Retinal pigment epithelial cell (primary cell): ENCODE measurements at places on chromosomes 7 and 10.

DNA sequence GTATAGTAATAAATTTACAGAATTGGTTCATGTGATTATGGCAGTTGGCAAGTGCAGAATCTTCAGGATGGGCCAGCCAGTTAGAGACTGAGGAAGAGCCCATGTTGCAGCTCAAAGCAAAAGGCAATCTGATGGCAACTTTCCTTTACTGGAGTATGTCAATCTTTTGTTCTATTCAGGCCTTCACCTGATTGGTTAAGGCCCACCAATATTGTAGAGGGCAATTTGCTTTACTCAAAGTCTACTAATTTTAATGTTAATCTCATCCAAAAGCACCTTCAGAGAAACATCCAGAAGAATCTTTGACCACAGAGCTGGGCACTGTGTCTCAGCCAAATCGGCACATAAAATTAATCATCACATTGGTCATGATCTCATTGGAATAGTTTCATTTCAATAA is 20.0 kb upstream of the POM121L12 start:
- DNase-seq: no peak

DNA sequence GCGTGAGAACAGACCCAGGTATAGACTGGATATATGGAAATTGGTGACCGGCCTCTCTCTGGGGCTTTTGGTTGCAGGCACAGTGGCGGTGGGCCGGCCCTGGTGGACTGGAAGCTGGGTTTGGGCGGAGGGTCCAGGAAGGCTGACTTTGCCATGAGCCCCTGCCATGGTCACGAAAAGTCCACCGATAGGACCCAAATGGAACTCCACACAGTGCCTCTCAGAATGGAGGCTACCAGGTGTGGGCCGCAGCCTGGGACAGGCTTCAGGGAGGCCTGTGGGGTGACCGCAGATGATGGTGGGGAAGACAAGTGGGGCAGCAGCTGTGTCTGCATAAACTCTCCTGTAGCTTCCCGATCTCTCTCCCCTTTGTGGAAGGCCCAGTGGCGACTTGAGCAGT is 123.2 kb downstream of the DNAJB6 start:
- no peak for DNase-seq

DNA sequence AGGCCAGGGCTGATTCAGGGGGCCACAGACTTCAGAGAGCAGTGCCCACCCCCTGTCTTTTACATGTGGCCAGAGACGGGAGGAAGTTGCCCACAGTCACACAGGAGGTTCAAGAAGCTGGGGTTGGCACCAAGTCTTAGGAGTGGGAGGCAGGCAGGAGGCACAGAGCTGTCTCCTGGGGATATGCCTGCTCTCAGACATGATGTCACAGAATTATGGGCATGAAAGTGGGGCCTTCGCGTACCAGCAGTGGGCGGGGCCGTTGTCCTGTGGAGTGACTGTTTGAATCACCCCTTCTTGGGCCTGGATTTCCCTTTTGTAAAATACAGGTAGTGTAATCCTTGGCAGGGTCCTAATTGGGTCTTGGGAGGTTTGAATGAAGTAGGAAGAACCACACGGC is 81.2 kb upstream of the PPIF start:
- DNase-seq: no peak

- DNase-seq: peak; percentile 96
Observed at GRCh38 chr10:1036341-1036791, 10.7 kb upstream of the IDI2 start.

GRCh38 chr7:99141841-99142726 is 1.8 kb downstream of the SMURF1 start:
- DNase-seq: no peak

DNA sequence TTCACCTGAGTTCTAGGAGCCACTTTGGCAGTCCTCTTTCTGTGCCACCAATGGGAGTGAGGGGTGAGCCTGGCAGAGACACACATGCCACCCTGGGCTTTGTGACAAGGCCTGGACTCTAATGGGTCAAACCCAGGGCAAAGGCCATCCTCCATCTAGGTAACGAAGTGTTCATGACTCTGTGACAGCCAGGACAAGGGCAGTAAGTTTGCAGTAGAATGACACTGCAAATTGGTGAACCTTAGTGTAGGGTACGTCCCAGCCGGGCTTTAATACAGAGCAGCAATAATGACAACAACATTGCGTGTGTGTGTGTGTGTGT is 43.3 kb downstream of the PAPSS2 start:
- DNase-seq: no peak

- no peak for DNase-seq
Observed at GRCh38 chr7:89503281-89503680, 651.0 kb upstream of the STEAP1 start.

GRCh38 chr10:46250481-46250880 is 36.3 kb upstream of the ANTXRL start:
- no peak for DNase-seq

GRCh38 chr10:129978980-129979379 is 14.9 kb upstream of the EBF3 start:
- no peak for DNase-seq

DNA sequence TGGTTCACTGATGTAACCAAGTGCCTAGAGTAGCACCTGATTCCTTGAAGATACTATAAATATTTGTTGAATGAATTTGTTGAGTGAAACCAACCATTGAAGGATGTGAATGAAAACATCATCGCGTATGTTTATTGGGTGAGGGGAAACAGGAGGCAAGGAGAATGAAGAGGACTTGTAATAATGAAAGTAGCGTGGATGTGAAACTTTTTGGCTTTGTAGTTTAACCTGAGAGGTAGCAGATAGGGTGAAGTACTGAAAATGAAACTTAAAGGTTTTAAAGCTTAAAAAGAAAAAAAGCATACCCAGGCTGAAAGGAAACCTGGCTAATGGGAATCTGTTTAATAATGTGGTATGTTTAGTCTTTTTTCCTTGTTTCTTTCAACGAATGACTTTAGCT is 5.2 kb downstream of the CCNY start:
- no peak for DNase-seq

GRCh38 chr7:106283831-106284713 is 711 bp downstream of the NAMPT start:
- no peak for DNase-seq

- DNase-seq: no peak
Observed at GRCh38 chr10:52568309-52568708, 204.3 kb downstream of the MBL2 start.

- no peak for DNase-seq
Observed at GRCh38 chr7:24827589-24827988, 70.3 kb upstream of the GSDME start.

DNA sequence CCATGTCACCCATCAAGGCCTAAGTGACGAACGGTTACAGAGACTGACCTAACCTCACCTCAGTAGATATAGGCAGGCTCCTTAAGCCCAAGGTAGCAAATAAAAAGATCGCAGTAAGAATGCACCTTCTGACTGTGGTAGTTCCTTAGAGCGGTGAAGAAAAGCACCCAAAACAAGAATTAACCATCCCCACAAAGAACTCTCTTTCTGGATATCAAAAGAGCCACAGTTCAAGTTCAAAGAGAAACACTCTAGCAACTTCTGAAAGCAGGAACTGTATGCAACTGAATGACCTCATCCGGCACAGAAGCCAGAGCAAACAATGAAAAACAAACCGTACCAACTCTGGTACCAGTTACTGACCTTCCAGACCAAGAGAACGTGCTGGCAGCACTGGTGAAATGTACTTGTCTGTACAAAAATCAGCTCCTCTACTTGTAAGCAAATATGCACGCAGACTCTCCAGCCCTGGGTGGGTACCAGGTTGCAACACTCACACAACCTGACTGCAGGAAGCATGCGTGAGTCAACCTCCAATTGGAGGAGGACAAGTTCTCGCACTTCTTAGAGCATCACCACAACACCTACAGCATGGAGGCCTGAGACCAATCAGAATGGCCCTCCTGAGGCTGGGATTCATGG is 202.7 kb downstream of the FAM107B start:
- DNase-seq: peak; percentile 62

- peak; percentile 74 for DNase-seq
Observed at GRCh38 chr7:144384071-144384470, 19.4 kb downstream of the NOBOX start.

- DNase-seq: no peak
Observed at GRCh38 chr7:84792231-84792893, 394.5 kb downstream of the SEMA3D start.

DNA sequence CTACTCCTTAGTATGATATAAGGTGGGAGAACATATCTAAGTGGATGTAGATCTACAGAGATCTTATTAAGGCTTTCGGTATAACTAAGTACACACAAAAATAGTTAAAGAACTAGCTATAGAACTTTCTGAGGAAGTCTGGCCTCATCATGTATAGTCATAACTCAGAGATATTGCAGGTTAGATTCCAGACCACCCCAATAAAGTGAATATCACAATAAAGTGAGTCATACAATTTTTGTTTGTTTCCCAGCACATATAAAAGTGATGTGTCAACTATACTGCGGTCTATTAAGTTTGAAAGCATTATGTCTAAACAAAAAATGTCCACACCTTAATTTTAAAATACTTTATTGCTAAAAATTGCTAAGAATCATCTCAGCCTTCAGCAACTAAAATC is 24.7 kb upstream of the SEMA3A start:
- no peak for DNase-seq

DNA sequence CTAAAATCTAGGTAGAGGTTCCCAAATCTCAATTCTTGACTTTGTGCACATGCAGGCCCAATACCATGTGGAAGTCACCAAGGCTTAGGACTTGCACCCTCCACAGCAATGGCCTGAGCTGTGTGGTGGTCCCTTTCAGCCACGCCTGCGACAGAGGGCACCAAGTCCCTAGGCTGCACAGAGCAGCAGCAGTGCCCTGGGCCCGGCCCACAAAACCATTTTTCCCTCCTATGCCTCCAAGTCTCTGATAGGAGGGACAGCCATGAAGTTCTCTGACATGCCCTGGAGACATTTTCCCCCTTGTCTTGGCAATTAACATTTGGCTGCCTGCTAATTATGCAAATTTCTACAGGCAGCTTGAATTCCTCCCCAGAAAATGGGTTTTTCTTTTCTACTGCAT is 375.5 kb downstream of the SORCS1 start:
- no peak for DNase-seq

DNA sequence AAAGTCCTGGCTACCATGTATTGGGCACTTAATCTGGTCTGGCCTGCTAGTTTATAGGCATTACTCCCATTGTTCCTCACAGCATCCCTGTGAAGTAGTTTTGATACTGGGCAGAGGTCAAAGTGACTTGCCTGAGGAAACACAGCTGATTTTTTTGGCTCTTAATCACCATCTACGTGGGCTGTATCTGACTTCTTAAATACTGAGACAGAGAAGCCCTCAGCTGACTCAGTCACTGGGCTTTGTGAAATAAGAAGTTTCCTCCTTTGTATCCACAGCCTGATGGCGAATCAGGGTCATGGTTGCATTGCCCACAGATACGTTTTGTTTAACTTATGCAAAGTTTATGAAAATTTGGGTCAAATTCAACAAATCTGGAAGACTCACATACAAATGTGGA is 13.2 kb downstream of the TACR2 start:
- DNase-seq: no peak

GRCh38 chr7:5694912-5695726 is 86.3 kb downstream of the RNF216 start:
- no peak for DNase-seq

DNA sequence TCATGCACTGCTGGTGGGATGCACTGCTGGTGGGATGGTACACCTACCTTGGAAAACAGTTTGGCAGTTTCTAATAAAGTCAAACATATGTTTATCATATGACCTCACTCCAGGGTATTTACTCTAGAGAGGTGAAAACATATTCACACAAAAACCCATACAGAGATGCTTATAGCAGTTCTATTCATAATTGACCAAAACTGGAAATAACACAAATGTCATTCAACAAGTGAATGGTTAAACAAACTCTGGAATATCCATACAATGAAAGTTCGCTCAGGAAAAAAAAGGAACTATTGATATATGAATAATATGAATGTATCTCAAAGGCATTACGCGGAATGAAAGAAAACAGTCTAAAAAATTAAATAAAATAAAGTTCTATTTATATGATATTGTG is 19.5 kb downstream of the CCDC71L start:
- DNase-seq: no peak

DNA sequence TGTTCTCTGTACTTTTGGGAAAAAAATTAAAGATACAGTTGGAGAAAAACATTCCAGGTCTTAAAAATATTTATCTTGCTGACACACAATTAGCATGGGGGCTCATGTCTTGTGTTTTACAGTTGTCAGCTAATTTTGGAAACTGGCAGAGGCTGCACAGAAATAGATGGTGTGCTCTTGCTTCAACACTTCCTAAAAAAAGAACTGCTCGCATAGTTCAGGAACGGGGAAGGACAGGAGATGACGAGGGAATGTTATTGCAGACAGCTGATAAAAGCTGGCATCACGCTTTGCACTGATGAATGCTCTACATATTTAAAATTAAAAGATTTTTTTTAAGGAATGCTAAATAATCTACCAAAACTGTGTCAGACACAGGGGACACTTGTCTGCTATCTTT is 103.5 kb upstream of the CELF2 start:
- DNase-seq: no peak

- DNase-seq: no peak
Observed at GRCh38 chr10:57716884-57717283, 550.8 kb downstream of the IPMK start.

GRCh38 chr7:149459540-149460452 is 1.1 kb downstream of the ZNF777 start:
- DNase-seq: no peak

DNA sequence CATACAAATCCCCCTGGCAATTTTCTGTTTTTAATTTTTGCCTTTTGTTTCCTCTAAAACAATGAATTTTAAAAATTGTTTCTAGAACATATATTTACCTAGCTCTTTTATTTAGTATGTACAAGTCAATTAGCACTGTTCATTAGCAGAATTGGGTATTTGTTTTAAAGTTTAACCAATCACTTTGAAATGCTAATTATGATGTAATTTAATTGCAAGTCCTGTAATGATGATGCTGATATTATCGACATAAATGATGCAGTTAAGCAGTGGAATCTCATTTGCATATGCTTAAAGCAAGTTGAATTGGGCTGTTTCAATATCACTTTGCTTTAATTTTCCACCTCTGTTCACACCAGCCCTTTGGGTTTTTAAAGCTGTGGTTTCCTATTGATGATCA is 2.7 kb downstream of the FOXP2 start:
- no peak for DNase-seq

- DNase-seq: peak; percentile 64
Observed at GRCh38 chr7:122140918-122141317, 3.1 kb downstream of the AASS start.

- DNase-seq: peak; percentile 70
Observed at GRCh38 chr10:116014871-116015582, 258.0 kb downstream of the GFRA1 start.

GRCh38 chr7:142431491-142431890 is 173.6 kb upstream of the PRSS58 start:
- DNase-seq: no peak
